ENCODE measurements at places on chromosomes 1 and 21. TPM values are rescaled to one million over a fixed set of nuclear protein-coding genes. Genes with fewer than 3 reads are reported as not detected.

Gene OR2T2
- not detected for total RNA-seq

Gene CCDC181
- 1.4 TPM for total RNA-seq

Gene ILDR2
- total RNA-seq: 1.6 TPM

Gene C4BPB
- 10.4 TPM for total RNA-seq

Gene KCNJ6
- 0.09 TPM for total RNA-seq

Gene HMGCS2
- 0.32 TPM for total RNA-seq

Gene PRDM16
- total RNA-seq: 19.2 TPM

Gene PLA2G2C
- not detected for total RNA-seq

Gene MAP3K21
- 9.2 TPM for total RNA-seq

Gene MAPKAPK2
- 87.0 TPM for total RNA-seq

Gene FNDC10
- total RNA-seq: 7.7 TPM

Gene CSMD2
- total RNA-seq: 1.1 TPM

Gene RPRD2
- 32.0 TPM for total RNA-seq

Gene PRPF38B
- 41.0 TPM for total RNA-seq

Gene OR2L2
- not detected for total RNA-seq

Gene SEMA6C
- total RNA-seq: 6.4 TPM

Gene NBPF4
- total RNA-seq: not detected

Gene FCRL1
- total RNA-seq: 4.2 TPM

Gene VANGL2
- total RNA-seq: 7.5 TPM

Gene RCSD1
- 20.7 TPM for total RNA-seq

Gene AMY1C
- total RNA-seq: 35.3 TPM

Gene PCAT6
- total RNA-seq: 0.71 TPM

Gene NUP133
- 32.6 TPM for total RNA-seq

Gene LCE3E
- not detected for total RNA-seq

All from lower lobe of right lung (tissue), 2 donors.